ENCODE measurements at places on chromosomes 5 and 9.

- peak; percentile 12 for DNase-seq
Measured at GRCh38 chr9:88280816-88281382, 107.3 kb upstream of the SPIN1 start.

DNA sequence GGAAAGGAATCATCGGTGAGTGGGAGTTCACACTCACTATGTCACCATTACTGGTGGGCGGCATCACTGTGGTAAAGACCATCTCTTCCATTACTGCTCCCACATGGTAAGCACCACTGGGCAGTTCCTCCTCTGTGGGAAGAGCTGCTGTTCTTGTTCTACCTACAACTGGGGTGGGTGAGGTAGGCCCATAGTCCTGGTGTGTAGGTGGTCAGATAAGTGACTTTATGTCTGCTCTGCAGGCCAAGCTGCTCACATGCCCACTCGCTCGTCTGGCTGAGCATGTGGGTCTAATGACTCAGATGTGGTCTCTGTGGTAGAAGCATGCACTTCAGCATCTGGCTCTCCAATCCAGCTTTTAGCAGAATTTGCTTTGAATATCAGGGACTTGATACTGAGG is 82.9 kb downstream of the TMEM215 start:
- DNase-seq = no peak

- peak; percentile 13 for DNase-seq
Measured at GRCh38 chr9:37390759-37391158, 31.7 kb upstream of the GRHPR start.

DNA sequence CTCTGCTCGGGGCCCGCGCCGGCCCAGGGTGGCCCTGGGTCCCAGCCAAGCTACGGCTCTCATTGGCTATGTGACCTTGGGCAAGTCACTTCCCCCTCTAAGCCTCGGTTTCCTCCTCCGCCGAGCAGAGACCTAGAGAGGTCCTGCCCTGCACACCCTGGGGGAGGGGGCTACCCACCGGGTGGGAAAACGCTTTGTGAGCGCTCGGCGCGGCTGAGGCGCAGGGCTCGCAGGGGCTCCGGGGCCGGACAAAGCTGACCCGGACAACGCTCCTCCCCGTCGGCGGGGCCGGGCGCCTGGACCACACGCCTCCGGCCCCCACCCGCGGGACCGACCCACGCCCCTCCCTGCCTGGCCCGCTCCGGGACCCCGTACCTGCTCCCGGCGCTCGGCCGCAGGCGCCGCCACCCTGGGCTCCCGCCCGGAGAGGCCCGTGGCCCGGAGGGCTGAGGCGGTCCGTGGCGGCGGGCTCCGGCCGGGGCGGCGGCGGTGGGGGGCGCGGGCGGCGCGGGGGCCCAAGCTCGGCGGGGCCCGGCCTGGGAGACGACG is 85.7 kb upstream of the MELK start:
- no peak for DNase-seq

DNA sequence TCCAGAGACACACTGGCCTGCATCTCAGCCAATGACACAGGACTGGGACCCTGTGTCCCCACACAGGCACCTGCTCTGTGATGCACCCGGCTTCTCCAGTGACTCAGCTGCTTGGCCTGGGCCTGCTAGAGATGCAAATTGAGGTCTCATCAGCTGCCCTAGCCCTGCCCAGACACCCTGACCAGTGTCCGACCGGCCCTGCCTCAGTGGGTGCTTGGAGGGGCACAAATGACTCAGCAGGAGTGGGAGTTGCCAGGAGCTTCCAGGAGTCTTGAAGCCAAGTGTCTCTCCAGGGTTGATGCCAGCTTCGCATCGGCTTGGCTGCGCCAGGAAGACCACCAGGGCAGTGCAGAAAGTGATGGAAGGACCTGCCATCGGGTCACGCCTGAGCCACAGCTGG is 148.2 kb downstream of the ICE1 start:
- no peak for DNase-seq

GRCh38 chr5:61519728-61520277 is 187.7 kb downstream of the ZSWIM6 start:
- no peak for DNase-seq

DNA sequence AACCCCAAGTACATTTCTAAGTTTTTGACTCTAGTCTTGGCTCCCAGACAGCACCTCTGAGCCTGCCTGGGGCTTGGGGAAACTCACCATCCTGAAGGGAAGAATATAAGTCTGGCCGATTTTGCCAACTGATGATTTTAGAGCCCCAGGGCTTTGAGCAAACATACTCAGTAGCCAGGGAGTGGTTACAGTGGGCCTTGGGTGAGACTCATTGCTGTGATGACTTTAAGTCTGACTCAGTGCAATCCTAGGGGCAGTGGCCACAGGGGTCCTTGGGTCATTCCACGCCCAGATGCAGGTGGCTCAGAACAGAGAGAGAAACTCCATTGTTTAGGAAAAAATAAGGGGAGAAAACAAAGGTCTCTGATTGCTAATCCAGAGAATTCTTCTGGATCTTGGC is 312.0 kb upstream of the EDIL3 start:
- peak; percentile 29 for DNase-seq

GRCh38 chr5:22852807-22853660 is at the start of gene CDH12:
Gene CDH12 (minus strand): TSS chr5:22853344.
- no peak for DNase-seq

- no peak for DNase-seq
Measured at GRCh38 chr9:104831681-104832080, 67.8 kb downstream of the NIPSNAP3B start.

- DNase-seq = no peak
Measured at GRCh38 chr9:98804083-98804482, 3.4 kb upstream of the GALNT12 start.

GRCh38 chr5:82820961-82821845 is 256.0 kb downstream of the TMEM167A start:
- no peak for DNase-seq

DNA sequence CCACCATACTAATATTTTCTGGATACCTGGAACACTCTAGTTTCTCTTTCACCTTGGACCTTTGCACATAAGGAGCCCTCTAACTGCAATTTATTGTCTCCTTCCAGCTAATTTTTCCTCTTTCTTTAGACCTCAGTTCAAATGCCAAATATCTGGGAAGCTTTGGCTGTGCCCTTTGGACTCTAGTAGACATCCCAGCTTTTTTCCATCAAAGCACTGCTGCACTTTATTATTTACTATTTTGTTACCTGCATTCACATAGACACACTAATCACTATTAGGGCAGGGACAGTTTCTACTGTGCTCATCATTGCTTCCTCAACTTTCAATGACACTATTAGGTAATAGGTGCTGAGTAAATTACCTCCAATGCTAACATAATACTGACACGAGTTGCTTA is 2.1 kb downstream of the RIGI start:
- DNase-seq = no peak

DNA sequence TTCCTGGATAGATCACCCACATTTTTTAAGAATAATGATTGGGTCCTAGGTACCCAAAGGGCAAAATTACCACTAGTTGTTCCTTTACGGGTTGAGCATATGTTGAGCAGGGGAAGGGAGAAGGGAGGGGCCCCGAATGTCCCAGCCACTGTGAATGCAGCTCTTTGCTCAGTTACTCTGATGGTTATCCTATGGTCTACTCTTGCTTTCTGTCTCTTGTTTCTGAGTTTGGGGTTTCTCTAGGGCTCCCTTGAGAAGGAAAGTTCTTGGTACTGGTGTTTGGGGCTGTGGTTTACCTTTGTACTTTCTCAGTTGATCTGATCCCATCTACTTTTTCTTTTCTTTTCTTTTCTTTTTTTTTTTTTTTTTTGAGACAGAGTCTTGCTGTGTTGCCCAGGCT is 55.6 kb downstream of the ALG2 start:
- no peak for DNase-seq

GRCh38 chr5:16582081-16582480 is 34.7 kb downstream of the RETREG1 start:
- DNase-seq = no peak

- DNase-seq = no peak
Measured at GRCh38 chr5:138539791-138540190, 3.2 kb downstream of the ETF1 start.

GRCh38 chr5:115801152-115801551 is 15.3 kb downstream of the CDO1 start:
- DNase-seq = no peak

DNA sequence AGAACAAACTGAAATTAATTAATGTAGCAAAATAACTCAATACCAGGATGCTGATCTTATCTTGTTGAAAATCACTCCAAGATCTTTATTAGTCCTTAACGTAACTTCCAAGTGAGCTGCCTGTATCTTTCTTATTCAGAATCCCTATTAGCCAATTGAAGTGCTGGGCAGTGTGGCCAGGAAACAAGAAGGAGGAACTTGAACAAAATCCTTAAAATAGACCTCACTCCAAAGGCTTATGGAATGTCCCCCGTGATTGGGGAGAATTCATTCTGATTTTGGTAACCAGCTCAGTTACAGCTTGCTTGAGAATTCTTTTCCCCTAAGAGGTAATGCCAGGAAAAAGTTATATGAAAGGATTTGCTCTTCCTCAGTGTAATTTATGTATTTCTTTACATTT is 171.0 kb downstream of the DEPDC1B start:
- no peak for DNase-seq

GRCh38 chr5:102798104-102798785 is 43.1 kb downstream of the PAM start:
- DNase-seq = no peak

GRCh38 chr5:9040475-9040874 is 505.4 kb downstream of the SEMA5A start:
- no peak for DNase-seq

GRCh38 chr5:45279109-45279508 is 417.1 kb downstream of the HCN1 start:
- no peak for DNase-seq

DNA sequence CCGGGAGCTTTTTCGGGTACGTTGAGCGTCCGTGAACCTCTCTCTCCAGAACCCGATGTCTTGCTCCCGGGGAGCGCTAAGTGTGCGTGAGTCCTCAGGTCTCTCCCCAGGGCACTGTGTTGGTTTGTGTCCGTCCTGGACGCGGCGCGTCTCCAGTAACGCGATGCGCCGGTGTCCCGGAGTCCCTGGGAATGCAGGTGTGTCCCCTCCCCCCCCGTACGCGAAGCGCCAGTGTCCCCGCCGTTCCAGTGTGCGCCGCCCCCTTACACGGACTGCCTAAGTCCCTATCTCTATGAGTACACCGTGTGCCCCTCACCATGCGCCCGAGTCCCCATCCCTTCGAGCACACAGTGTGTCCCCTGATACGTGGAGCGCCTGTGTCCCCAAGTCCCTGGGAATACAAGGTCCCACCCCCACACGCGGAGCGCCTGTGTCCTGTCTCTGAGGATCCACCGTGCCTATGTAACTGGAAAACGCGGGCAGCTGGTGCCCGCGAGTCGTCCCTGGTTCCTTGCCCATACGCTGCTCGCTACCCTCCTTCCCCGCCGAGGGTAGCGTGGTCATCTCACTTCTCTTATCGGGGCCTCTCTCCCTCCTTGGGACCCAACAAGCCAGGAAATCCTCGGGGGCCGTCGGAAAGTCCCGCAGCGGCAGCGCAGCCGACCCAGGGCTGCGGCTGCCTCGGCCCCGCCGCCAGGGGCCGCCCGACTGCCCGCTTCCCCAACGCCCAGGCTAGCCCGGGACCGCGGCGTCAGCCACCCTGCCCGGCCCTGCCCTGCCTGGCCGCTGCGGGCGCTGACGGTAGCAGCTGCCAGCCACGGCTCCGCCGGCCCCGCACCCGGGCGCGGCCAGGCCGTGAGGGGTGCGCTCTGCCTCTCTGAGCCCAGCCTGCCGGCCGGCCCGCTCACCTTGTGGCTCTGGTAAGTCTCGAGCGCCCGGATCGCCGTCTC is 709 bp downstream of the ELL2 start:
- DNase-seq = peak; percentile 88

DNA sequence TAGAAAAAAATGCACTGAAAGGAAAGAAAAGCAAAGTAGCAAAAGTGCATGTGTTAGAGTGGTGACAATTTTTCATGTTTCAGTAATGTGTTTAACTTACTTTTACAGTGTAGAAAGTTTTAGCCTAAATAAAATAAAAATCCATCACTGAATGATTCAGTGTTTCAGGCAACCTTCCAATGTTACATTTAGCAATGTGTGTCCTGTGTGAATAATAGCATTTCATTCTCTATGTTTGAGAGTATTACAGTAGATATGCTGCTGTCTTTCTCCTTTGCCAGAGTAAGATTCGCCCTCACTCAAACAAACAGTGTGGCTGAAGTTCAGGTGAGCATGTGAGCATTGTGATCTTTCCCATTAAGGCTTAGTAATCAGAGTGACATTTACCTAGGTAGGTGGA is 171.1 kb downstream of the TARS1 start:
- DNase-seq = no peak

GRCh38 chr5:3326841-3327232 is 268.8 kb upstream of the IRX1 start:
- no peak for DNase-seq

DNA sequence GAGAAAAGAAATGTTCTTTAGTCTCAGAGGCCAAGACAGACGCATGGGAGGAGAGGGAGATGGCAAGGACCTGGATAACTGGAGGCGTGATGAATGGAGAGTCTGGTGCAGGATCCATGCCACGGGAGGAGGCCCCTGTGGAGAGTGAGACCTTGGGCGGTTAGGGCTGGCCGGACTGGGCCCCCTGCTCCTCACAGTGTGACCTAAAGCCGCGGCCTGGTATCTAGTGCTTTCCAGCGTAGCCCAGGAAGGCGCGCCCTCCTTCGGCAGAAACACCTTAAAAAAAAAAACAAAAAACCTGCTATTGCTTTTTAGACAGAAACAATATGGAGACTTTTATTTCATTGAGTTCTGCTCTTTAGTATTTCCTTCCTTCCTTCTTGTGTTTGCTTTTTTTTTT is 33.1 kb downstream of the SCGB3A1 start:
- no peak for DNase-seq

DNA sequence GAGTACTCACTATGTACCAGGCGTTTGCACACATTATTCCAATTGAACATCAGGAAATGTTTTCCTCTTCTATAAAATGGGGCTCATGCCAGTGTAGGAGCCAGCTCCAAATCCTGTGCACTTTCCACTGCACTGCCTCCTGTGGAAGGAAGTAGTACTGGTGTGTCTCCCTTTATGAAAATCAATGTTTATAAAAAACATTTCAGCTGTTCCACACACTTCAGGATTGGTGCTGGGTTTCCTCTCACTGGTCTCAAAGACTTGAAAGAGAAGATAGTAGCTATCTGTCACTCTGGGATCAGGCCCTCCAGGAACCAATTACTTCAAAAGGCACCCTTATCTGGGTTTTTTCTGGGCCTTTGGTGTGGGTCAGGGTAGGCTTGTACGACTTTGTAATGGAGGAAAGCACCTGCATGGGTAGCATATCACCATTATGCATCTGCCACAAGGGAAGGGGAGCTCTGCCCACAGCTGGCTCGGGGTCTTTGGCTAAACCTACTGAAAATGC is 32.5 kb downstream of the RAB14 start:
- no peak for DNase-seq

DNA sequence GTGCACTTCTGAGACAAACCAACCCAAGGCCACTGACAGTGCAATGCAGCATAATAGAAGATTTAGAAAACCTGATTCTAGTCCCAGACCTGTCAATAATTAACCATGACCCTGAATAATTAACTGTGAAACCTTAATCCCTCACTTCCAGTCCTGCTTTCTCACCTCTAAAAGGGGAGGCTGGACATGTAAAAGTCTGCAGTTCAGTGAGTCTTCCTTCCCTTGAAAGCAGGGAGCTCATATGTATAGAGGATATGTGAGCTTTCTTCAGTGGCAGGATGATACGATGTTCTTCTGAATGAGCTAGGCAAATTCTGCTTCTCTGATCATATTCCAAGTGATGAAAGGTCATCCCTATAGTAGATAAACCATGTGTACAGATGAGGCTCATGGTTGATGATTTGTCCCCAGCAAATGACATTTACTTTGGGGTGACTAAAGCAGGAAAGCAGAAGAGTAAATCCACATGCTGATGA is 2.9 kb downstream of the KCNV2 start:
- DNase-seq = no peak
